ENCODE measurements at places on chromosomes 16 and 17.

GRCh38 chr16:22328081-22328725 is 31.0 kb downstream of the POLR3E start:
- DNase-seq: no peak

GRCh38 chr17:77961741-77962140 is 3.2 kb downstream of the TNRC6C start:
- DNase-seq: no peak

GRCh38 chr17:67221062-67221998 is 23.7 kb downstream of the HELZ start:
- no peak for DNase-seq

DNA sequence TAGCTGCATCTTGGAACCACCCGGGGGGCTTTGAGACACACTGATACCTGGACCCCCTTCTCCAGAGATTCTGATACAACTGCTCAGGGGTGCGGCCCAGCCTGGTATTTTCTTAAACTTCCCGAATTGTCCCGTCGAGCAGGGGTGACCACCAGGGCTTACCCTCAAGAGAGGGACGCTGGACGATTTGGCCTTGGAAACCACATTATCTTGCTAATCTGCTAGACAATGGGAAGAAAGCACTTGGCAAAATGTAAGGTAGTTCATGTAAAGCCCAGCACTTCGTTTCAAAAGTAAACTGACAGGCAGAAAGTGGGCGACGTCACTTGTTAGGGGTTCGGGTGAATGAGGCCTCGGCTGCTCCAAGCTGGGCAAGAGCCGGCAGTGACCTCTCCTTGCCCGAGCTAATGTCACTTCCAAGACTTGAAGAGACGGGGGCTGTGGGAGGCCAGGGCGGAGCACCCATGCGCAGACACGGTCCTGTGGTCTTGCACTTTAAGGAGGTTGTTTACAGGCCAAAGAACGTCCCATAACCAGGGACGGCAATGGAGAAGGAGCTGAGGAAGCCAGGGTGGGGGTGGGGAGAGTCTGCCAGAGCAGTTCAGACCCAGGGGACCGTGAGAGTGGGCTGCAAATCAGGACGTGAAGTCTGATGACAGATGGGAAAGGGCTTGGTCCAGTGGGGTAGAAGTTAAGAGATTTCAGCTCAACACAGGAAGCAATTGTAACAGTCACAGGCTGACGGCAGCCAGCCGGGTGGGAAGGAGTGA is 152.7 kb upstream of the GSE1 start:
- no peak for DNase-seq

- no peak for DNase-seq
These were observed 11.9 kb upstream of the HOXB2 start for GRCh38 chr17:48556576-48557401.

DNA sequence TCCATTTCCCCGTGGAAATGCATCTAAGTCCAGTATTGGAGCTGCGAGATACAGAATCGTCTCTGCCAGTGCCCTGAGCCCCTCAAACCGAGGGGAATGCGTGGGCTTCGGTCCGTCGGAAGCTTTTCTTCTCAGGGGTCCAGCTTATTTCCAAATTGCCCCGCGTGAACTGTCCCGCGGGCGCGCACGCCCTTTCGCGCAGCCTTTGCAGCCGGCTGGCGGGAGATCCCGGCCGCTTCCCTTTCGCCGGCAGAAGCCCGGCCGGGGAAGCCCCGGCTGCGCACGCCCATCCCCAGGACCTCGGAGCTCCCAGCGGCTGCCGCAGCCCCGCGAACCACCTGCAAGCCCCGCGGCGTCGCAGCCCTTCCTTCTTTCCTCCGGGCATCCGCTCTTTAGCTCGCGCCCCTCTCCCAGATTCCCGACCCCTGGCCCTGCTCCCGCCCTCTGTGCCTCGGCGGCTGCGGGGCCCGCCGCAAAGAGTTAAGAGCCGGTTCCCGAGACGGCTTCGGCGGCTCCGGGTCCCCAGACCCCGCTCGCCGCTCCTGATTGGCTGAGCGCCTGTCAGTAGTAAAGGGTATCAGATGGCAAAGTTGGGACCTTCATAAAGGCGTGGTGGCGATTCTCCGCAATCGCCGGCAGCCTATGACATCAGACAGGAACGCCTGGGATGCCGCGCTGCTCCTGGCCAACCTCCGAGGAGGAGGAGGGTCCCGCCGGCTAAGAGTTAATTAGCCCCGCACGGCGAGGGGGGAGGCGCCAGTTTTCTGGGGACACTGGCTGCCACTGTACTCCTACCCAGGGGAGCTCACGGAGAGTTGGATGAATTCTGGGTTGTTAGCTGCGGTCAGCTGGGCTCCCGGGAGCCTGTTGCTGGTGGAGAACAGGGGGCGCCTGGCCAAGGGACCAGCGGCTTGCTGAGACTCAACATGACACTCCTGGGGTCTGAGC is at the start of gene MYOCD:
TSS of gene MYOCD (plus strand) at position 628 of the 948 bp plus-strand sequence. CDS start at position 927, 299 bp downstream.
- no peak for DNase-seq

DNA sequence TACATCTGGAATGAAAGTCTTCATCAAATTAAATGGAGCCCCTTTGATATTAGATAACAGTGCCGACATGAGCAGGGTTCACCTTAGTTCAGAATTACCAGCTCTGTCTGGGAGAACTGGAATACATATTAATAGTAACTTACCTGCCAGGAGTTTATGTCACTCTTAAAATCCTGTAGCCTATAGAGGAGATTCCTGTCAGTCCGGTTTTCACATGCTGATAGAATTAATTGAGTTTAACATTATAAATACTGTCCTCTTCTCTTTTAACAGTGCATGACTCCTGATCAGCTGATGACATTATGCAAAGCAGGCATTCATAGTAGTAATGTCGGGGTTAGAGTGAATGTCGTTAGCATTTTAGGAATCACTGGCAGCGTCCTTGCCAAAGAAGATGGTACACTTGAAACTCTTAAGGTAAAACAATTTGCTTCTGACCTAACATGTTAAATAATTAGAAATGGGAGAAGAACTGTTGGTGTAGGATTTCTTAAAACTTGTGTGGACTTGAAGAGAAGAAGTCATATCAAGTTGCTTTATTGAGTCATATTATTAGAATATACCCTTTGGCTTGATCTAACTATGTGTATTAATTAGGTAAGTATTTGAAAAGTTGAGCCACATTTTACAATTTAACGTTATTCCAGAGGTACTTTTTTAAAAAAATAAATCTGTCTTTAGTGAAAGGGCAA is 34.3 kb downstream of the HEATR3 start:
- DNase-seq: no peak

DNA sequence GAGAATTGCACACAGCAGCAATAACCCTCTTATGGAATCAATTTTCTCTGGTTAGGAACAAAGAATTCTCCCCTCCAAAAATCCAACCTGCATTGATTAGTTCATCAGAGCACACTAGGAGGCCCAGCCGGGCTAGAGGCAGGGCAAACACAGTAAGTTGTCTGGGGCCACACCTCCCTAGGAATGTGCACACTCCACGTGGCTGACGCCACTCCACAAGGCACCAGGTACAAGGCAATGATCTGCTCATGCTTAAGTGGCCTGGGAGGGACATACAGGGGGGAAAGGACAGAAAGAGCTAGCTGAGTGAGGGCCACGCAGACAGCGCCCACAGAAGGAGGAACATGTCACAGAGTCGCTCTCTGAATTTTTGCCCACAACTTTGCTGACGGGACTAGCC is 107.6 kb downstream of the SLC39A11 start:
- no peak for DNase-seq

DNA sequence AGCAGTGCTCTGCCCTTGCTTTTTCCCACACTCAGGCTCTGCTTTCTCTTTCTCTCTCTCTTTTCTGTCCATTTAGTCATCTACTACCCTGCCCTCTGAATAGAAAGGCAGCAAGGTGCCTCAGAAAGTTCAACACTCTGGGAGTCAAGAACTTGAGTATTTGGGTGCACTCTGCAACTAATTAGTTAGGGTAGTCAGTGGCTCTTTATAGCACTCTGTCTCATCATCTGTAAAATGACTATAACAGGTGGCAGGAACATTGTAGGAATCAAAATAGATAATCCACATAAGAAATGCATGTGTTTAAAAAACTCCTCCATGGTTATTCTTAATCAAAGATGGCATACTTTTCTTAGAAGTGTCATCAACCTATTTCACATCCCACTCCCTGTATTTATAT is 7.2 kb downstream of the OR2C1 start:
- DNase-seq: no peak

- DNase-seq: no peak
These were observed 14.7 kb upstream of the RBFOX1 start for GRCh38 chr16:7317982-7318381.

- no peak for DNase-seq
These were observed 16.6 kb downstream of the PLXDC1 start for GRCh38 chr17:39134878-39135277.

Measured in C1 segment of cervical spinal cord (tissue), 14 donors.